ENCODE measurements at places on chromosomes 16 and 17. TPM values are rescaled to one million over a fixed set of nuclear protein-coding genes. Genes with fewer than 3 reads are reported as not detected.

DNA sequence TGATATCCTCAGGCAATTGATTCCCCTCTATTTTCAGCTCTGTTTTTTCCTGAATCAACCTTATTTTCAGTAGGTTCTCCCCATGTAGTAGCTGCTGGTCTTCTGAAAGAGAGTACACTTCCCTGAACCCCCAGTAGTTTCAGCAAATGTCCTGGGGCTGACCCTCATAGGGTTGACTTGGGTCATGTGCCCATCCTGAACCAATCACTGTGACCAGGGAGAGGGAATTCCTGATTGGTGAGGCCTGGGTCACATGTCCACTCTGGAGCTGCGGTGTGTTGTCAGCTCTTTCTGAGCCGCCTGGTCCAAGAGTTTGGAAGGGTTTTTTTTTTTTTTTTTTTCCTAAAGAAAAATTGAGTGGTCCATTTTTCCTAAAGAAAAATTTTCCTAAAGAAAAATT, 8.3 kb upstream of the ZKSCAN2 start:
- no peak for DNase-seq

GRCh38 chr17:40922239-40922638, 15.2 kb downstream of the KRT23 start:
- DNase-seq: no peak

GRCh38 chr17:41013606-41014005, 4.7 kb upstream of the KRTAP3-1 start:
- DNase-seq: no peak

DNA sequence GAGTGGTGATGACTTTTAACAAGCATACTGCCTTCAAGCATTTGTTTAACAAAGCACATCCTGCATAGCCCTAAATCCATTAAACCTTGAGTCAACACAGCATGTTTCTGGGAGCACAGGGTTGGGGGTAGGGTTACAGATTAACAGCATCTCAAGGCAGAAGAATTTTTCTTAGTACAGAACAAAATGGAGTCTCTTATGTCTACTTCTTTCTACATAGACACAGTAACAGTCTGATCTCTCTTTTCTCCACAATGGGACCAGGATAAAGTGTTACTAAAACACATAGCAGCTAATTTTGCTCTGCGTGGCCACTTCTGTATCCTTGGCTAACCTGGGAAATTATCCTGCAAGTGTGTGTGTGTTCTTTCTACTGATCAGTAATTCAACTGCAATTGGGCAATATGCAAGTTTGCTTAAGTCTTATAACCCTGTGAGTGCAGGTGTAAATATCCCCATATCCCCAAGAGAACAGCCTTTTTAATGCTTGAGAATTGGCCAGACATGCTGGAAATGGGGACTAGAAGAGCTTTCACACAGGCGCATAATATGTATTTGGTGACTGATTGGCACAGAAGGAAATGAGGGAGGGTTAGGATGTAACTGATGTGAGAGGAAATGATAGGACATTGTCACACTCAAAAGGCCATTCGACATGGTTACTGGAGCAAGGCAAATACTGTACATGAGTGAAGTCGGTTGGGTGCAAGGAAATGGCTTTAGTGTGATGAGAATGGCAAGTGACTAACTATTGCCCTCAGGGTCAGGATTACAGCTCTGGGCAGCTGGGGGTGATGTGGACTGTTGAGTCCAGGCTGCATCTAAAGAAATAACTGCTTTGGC, 10.8 kb upstream of the ANKS4B start:
- no peak for DNase-seq

Gene EPOP
- 0.33 TPM for total RNA-seq

DNA sequence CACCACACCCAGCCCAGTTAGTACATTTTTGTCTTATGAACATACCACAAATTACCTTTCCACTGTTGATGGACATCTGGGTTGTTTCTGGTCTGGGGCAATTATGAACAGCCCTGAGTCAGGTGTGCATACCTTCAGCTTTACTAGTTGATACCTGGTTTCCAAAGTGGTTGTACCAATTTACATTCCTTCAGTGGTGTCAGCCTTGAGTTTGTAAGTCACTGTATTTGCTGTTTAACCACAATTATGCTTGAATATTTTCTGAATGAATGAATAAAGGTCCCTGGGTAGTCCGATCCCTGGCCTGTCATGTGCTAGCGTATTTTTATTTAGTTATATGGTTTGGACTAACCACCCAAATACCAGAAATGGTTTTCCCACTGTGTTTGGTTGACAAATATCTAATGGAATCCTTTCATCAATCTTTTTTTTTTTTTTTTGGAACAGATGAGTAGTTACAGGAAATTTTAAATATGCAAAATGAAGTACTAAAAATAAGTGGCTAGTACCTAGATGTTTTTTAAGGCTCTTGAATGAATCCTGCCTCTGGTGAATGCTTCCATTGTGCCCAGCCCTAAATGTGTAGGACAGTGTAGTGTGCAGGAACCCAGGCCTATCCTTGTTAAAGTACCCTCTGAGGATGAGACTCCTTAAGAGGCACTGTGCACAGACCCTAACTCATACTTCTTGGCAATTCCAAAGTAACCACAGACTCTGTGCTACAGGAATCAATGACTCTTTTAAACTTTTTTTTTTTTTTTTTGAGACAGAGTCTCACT, 3.7 kb downstream of the DUSP14 start:
- no peak for DNase-seq

- DNase-seq: no peak
Measured at GRCh38 chr16:64019339-64019738, 1102.5 kb downstream of the CDH11 start.

GRCh38 chr17:17155568-17155967, 50.6 kb downstream of the PLD6 start:
- no peak for DNase-seq

GRCh38 chr17:6365200-6365943, 69.5 kb downstream of the AIPL1 start:
- DNase-seq: no peak

DNA sequence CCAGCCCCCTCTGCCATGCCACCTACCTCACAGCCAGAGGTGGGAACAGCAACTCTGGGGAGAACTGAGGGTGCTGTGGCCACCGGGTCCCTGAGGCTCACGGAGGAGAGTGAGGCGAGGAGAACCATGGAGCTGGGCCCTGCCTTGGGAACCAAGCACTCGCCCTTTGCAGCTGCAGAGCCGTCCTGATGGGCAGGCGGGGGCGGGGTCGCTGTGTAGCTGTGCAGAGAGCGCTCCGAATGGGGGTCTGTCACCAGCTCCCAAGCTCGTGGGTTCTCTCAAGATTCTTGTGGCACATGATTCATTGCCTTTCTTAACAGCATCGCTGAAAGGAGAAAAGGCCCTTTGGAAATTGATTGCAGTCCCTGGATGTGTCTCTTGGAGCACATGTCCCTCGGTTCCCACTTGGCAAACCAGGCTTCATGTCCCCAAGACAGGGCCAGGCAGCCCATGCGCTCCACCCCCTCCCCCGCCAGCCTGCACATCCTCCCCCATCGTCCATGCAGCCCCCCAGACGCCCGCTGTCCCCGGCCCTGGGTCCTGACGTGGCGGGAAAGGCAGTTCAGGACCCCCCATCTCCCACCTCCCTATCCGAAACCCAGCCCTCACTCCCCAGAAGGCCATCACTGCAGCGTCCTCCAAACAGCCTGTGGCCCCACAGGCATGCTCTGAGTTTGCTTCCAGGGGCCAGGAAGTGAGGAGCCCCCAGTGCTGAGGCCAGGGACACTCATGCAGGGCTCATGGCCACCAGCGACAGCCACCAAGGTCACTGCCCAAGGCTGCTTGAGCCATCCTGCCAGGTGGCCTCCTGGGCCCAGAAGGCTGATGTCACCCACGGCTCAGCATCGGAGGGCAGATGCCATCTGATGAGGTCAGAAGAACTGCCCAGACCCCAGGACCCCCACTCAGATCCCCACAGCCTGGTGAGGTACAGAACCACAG, 20.6 kb upstream of the CHMP6 start:
- no peak for DNase-seq

Gene OTOP2
- total RNA-seq: not detected

Gene LRRC45
- 2.5 TPM for total RNA-seq

- DNase-seq: no peak
Measured at GRCh38 chr17:43860077-43860725, 13.2 kb downstream of the CD300LG start.

DNA sequence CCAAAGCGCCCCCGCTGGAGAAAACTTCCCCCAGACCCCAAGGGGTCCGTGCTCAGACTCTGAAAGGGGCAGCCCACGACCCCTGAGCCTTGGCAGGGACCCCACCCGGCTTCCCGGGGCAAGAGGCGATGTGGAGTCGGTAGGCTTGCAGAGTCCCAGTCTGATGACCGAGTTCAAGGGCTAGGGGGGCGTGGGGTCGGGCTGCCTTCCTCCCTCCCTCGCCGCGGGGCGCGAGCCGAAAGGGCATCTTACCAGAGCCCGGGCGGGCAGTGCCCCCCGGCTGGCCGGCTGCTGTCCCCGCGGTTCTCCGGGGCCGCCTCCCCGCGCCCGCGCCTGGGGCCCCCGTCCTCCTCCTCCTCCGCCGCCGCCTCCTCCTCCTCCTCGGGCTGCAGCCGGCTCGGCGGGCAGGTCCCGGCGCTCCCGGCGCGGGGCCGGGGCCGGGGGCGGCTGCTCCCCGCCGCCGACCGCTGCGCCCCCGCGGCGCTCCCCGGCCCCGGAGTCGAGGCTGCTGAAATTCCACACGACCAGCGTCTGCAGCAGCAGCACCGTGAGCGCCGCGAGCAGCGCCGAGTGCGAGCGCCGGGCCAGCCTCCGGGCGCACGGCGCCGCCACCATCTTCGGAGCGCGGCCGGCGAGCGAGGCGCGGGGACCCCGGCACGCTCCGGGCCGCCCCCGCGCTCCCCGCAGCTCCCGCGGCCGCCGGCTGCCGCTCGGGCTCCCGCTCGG, 415 bp downstream of the XYLT1 start:
- DNase-seq: no peak

DNA sequence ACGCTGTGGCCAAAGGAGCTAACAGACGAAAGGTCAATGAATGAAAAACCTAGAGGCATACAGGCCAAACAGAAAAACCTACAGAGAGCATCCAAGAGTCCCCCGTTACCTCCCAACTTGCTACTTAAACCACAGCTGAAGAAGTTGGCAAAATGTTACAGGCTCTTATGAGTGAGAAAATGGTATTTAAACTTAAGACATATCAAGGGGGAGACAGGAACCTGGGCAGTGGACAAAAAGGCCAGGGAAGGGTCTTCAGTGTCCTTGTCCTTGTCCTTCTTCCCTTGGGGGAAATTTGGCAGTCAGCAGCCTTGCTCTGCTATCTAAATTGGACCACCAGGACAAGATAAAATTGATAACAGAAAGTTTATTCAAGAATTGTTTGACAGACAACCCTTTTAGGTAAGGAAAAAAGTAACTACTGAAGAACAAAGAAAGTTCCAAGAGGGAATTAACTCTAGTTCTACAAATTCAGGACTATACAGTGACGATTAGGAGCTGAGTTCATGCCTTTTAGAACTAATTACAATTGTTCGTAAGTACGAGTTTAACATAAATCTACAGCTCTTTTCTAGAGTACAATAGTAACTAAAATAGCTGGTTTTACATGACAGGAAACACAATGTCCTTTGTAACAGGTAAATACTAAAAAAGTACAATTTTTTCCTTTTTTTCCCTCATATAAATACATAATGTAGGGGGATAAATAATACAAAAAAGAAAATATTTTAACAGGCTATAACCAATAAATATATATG, 3.8 kb upstream of the HOXB2 start:
- DNase-seq: no peak

Gene SLC16A6
- total RNA-seq: 0.68 TPM

- peak; percentile 68 for DNase-seq
Measured at GRCh38 chr17:49952209-49952911, 16.6 kb upstream of the DLX4 start.

GRCh38 chr16:66961065-66961744, at the start of gene CES3:
Gene CES3, plus strand, starts transcription at chr16:66961266. Its CDS starts 42 bp downstream, at chr16:66961308.
- DNase-seq: no peak
